Diencephalon (tissue), 1 donor: ENCODE measurements at places on chromosomes 5 and 9. TPM values are rescaled to one million over a fixed set of nuclear protein-coding genes. Genes with fewer than 3 reads are reported as not detected.

The FOXD4L4 gene
- 1.4 TPM for total RNA-seq

The TXNDC8 gene
- total RNA-seq, result not detected

The CDKN2B-AS1 gene
- 1.4 TPM for total RNA-seq

The RMND5B gene
- 21.7 TPM for total RNA-seq

The GPR150 gene
- 0.23 TPM for total RNA-seq

The SLC6A19 gene
- not detected for total RNA-seq

The ELAVL2 gene
- 351 TPM for total RNA-seq

The PCDHAC2 gene
- 47.1 TPM for total RNA-seq

The PTPRD gene
- total RNA-seq, result 248 TPM

The KLHL3 gene
- total RNA-seq, result 19.8 TPM

The LIFR gene
- 107 TPM for total RNA-seq

The DAB2IP gene
- total RNA-seq, result 22.6 TPM

The DDX41 gene
- 68.3 TPM for total RNA-seq

The GABRA1 gene
- total RNA-seq, result 76.6 TPM

The FXN gene
- 4.4 TPM for total RNA-seq

The ASS1 gene
- 49.4 TPM for total RNA-seq

The PALM2AKAP2 gene
- 16.8 TPM for total RNA-seq

The TMEM215 gene
- total RNA-seq, result 9.0 TPM

The CCL19 gene
- total RNA-seq, result not detected

The SAXO1 gene
- total RNA-seq, result not detected

The KDM3B gene
- total RNA-seq, result 84.0 TPM

The USP20 gene
- total RNA-seq, result 14.1 TPM

The ZBED3 gene
- 4.4 TPM for total RNA-seq

The ZDHHC11B gene
- total RNA-seq, result 7.6 TPM

The TAF11L10 gene
- total RNA-seq, result not detected

The OR1L1 gene
- not detected for total RNA-seq

The CACNA1B gene
- total RNA-seq, result 39.9 TPM

The GLRA1 gene
- total RNA-seq, result 5.5 TPM

The CARD9 gene
- 2.3 TPM for total RNA-seq

The KLF4 gene
- total RNA-seq, result 4.8 TPM

The INSL6 gene
- not detected for total RNA-seq

The CRB2 gene
- 17.1 TPM for total RNA-seq

The F2R gene
- 28.6 TPM for total RNA-seq

The AGXT2 gene
- total RNA-seq, result 0.23 TPM

The CCNI2 gene
- 1.8 TPM for total RNA-seq

The SCGB3A2 gene
- not detected for total RNA-seq

The ANKDD1B gene
- total RNA-seq, result 1.6 TPM

The PCDHB7 gene
- total RNA-seq, result 8.5 TPM

The TMEFF1 gene
- 46.6 TPM for total RNA-seq

The LRRC19 gene
- not detected for total RNA-seq

The CFAP157 gene
- total RNA-seq, result 3.0 TPM

The PITX1 gene
- total RNA-seq, result not detected

The SELENOP gene
- 51.7 TPM for total RNA-seq

The OR13C3 gene
- total RNA-seq, result 0.46 TPM

The NDOR1 gene
- total RNA-seq, result 3.9 TPM

The RNF208 gene
- 1.8 TPM for total RNA-seq

The FAM153A gene
- total RNA-seq, result 4.6 TPM

The LRRC70 gene
- total RNA-seq, result 4.8 TPM

The PHYKPL gene
- 18.7 TPM for total RNA-seq

The CRHBP gene
- total RNA-seq, result 17.8 TPM

The NRARP gene
- total RNA-seq, result 5.8 TPM

The NR4A3 gene
- total RNA-seq, result 2.1 TPM

The MYOZ3 gene
- 6.7 TPM for total RNA-seq

The TMC1 gene
- total RNA-seq, result 0.46 TPM
